NCI-H2171 treated with DMSO at 0.1 percent for 48 hours (cell line): ENCODE measurements at places on chromosomes 12 and 14.

GRCh38 chr14:75802486-75802885, 141.4 kb downstream of the TTLL5 start:
- no peak for DNase-seq

DNA sequence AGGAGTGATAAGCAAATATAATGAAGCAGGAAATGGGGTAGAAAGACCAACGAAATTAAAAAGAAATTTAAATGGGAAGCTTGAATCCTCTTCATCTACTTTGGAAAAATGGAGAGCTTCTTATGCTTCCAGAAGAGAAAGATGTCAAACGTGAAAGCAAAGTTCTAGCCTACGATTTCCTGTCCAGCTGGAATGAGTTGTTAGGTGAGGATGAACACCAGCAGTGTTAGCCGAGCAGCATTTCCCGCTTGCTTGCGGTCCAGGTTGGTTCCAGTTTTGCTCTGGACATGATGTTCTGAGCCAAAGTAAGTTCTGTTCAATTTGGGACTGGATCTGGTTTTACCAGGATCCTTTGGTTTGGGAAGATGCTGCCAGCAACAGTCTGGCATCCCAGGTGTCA, 78.9 kb downstream of the DACT1 start:
- DNase-seq: no peak

DNA sequence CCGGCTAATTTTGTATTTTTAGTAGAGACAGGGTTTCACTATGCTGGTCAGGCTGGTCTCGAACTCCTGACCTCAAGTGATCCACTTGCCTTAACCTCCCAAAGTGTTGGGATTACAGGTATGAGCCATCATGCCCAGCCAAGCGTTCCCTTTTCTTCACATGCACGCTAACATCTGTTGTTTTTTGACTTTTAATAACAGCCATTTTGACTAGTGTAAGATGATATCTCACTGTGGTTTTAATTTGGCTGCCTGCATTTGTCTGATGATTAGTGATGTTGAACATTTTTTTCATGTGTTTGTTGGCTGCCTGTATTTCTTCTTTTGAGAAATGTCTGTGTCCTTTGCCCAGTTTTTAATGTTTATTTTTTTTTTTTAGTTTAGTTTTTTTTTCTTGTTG, 10.2 kb upstream of the YARS2 start:
- DNase-seq: peak; percentile 98

- DNase-seq: no peak
These were observed 5.6 kb downstream of the RBP5 start for GRCh38 chr12:7122811-7123769.

GRCh38 chr14:79836577-79836976, 374.7 kb downstream of the DIO2 start:
- DNase-seq: no peak

DNA sequence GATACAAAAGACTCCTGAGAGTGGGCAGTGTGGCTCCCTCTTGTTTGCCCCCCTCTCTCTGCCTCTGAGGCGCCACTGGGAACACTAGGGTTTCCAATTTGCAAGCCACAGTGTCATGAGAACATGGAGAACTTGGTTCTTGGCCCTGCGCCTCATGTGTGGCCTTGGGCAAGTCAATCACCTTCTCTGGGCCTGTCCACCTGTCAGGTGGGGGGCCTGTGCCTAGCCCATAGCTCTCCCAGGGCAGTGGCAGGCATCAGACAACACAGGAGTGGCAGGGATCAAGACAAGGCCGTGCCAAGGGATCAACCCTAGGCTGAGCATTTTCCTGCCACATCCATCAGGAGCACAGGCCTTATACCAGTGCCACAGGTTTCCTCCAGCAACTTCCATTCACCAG, 185.3 kb downstream of the CALM1 start:
- DNase-seq: no peak

- no peak for DNase-seq
These were observed 47.9 kb downstream of the GTF2A1 start for GRCh38 chr14:81172881-81173280.

GRCh38 chr14:74563233-74563585, 48.8 kb downstream of the LTBP2 start:
- no peak for DNase-seq

GRCh38 chr12:132428936-132429601, 60.9 kb upstream of the FBRSL1 start:
- peak; percentile 83 for DNase-seq

DNA sequence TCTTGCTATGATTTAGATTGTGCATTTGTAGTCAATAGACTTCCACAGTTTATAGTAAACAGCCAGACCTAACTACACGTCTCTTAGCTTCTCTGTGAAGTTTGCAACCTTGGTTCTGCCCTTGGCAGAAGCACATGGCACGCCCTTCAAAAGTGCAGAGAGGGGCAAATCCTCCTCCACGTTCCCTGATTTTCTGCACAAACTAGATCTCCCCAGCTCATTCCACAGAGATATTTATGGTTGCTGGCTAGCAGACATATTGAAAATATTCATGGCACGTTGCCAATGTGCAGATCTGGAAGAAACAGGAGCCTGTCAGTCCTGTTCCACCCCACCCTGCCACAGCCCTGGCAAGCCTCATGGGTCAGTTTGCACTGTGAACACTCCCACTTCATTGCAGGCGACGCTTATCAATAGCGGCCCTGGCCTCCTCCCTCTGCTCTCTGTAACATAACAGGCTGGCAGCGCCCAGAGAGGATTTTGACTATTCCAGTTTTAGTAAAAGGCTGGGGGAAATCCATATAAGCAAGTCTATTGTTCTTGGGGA, 6.5 kb upstream of the LGALS3 start:
- peak; percentile 67 for DNase-seq

- DNase-seq: no peak
These were observed 39.2 kb downstream of the TRPV4 start for GRCh38 chr12:109793826-109794501.

GRCh38 chr12:6318440-6318879, 8.0 kb downstream of the PLEKHG6 start:
- DNase-seq: no peak

DNA sequence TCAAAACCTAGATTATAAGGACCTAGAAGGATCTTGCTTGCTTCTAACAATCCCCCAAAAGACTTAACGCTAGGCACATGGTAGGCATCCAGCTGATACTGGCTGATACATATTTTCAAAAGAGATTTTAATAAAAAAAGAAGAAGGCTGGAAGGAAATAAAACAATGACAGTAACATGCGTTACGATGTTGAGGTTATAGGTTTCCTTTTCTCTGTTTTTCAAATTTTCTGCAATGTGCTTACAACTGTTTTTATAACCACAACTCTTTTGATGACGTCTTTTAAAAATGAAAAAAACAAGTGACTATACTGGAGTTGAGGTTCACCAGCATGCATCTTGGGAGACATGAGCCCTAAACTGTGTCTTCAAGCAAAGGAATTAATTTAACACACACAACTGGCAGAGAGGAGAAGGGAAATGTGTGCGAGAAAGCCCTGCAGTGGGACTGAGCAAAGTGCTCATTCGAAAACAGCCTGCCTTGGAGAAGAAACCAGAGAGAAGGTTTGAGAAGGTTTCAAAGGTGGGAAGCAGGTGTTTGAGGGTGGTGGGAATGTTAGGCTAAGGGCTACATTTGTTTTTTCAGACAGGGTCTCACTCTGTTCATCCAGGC, 80.4 kb downstream of the DUSP16 start:
- DNase-seq: no peak

DNA sequence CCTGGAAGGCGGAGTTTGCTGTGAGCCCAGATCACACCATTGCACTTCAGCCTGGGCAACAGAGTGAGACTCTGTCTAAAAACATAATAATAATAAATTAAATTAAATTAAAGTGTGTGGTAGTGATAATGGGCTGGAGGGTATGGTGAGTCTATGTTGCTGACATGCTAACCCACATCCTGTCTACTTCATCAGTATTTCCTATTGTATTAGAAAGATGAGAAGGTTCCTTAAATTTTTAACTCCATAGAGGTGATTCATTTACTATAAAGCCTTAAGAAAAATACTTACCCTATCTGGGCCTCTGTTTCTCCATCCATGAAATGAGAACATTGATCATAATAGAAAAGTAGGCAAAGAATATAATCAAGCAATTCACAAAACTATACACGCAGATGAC, 280.5 kb downstream of the FBXL14 start:
- DNase-seq: no peak

GRCh38 chr12:120925740-120926563, 21.8 kb upstream of the SPPL3 start:
- no peak for DNase-seq

DNA sequence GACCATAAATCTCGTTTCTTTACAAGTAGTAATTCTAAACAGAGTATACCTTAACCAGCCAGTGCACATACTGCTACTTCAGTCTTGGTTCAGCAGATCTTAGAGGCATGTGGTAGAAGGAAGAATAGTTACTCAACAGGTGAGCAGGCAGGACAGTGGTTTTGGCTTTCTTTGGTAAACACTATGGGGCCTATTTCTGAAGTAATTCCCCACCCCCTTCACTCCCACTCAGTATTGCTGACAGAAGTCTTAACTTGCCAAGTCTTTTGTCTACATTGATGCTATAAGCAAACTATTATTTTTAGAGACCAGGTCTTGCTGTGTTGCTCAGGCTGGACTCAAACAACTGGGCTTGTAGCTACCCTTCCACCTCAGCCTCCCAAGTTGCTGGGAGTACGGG, 68.5 kb downstream of the FBXO34 start:
- DNase-seq: no peak

GRCh38 chr12:32952681-32953080, 56.1 kb upstream of the PKP2 start:
- DNase-seq: no peak

DNA sequence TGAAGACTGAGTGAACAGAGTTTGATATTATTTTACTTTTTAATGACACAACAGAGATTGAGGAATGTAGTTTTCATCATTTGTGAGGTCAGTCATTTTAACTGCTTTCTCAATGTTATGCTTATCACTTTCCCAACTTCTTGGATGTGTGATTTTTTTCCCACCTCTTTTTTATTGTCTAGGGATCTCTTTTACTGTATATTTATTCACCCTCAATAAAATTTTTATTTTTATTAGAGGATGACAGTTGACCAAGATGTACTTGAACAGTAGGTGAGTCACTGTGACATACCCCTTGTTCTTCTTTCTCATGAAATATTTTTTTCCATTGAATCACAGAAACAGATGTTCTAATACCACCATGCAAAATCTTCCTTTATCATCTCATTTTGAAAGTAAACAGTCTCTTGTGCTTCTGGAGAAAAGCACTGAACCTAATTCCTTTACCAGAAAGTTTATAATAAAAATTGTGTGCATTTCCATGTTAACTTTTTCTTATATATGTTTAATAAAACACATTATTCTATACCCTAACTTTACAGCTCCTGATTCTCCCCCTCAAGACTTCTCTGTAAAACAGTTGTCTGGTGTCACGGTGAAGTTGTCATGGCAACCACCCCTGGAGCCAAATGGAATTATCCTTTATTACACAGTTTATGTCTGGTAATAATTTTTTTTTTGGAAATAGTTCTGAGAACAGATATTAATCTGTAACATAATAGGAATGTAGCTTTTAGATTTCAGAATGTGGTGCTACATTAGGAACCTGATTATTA, 65.9 kb downstream of the PTPRQ start:
- DNase-seq: no peak
